ENCODE measurements at places on chromosomes 13 and 19. TPM values are rescaled to one million over a fixed set of nuclear protein-coding genes. Genes with fewer than 3 reads are reported as not detected.

The ATG4D gene
- total RNA-seq, result 7.3 TPM

The CRLF1 gene
- 2.4 TPM for total RNA-seq

The RAB3D gene
- total RNA-seq, result 21.6 TPM

The NACC1 gene
- 16.3 TPM for total RNA-seq

The KLK14 gene
- not detected for total RNA-seq

The SIGLECL1 gene
- total RNA-seq, result not detected

The TEX29 gene
- not detected for total RNA-seq

The RGS9BP gene
- 0.41 TPM for total RNA-seq

The TSHZ3 gene
- 22.8 TPM for total RNA-seq

The GPR12 gene
- 39.5 TPM for total RNA-seq

The SDHAF1 gene
- total RNA-seq, result 13.9 TPM

The LSR gene
- total RNA-seq, result 0.82 TPM

The FXYD5 gene
- total RNA-seq, result not detected

The SGTA gene
- 31.4 TPM for total RNA-seq

The URAD gene
- total RNA-seq, result not detected

The MBD3L3 gene
- not detected for total RNA-seq

The APOC4 gene
- not detected for total RNA-seq

The GNG8 gene
- total RNA-seq, result not detected

The KHSRP gene
- 64.8 TPM for total RNA-seq

The KLK4 gene
- total RNA-seq, result not detected

The SIRT6 gene
- total RNA-seq, result 10.2 TPM

The C19orf53 gene
- total RNA-seq, result 20.8 TPM

The CYP4F2 gene
- not detected for total RNA-seq

The PRKCG gene
- 1.2 TPM for total RNA-seq

The SHC2 gene
- 9.8 TPM for total RNA-seq

The ATXN8OS gene
- total RNA-seq, result 1.6 TPM

The ZNF546 gene
- 15.9 TPM for total RNA-seq

The LMTK3 gene
- 10.6 TPM for total RNA-seq

The ZNF563 gene
- total RNA-seq, result 0.82 TPM

The ZNF296 gene
- total RNA-seq, result under 0.01 TPM

The KANK2 gene
- total RNA-seq, result 7.3 TPM

The IL12RB1 gene
- 0.41 TPM for total RNA-seq

The FXYD1 gene
- total RNA-seq, result not detected

The PTOV1 gene
- 109 TPM for total RNA-seq

The ADGRE2 gene
- total RNA-seq, result under 0.01 TPM

The ZNF225 gene
- 13.9 TPM for total RNA-seq

The MEX3D gene
- 55.0 TPM for total RNA-seq

The SYNE4 gene
- not detected for total RNA-seq

The PNMA8B gene
- 17.1 TPM for total RNA-seq

The MCEMP1 gene
- total RNA-seq, result not detected
